Gastroesophageal sphincter (tissue), 4 donors: ENCODE measurements at places on chromosomes 1 and 21. TPM values are rescaled to one million over a fixed set of nuclear protein-coding genes. Genes with fewer than 3 reads are reported as not detected.

- no peak for ATAC-seq
Measured at GRCh38 chr1:116878804-116879477, 30.8 kb upstream of the PTGFRN start.

The ANGPTL1 gene
- 152 TPM for total RNA-seq

The FAM72A gene
- total RNA-seq: 3.1 TPM

The RNU5D-1 gene
- not detected for total RNA-seq

The HECTD3 gene
- 48.6 TPM for total RNA-seq

GRCh38 chr1:28172713-28173150 lies 3.8 kb downstream of the PTAFR start:
- no peak for ATAC-seq

DNA sequence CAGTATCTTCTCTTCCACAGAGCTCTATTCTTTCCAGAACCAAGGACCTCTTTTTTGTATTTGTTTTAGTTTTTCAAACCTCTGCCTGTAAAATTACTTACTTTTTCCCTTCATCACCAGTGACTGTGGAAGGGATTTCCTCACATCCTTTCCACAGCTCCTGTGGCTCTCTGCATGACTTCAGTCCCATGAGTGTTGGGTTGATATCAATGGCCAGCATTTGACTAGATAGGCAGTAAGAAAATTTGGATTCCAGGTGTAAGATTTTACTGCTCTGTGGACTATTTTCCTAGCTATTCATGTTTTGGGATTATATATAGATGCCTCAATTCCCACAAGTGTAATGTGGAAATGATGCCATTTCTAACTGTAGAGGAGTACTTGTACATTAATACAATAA lies 171.5 kb upstream of the PTBP2 start:
- no peak for ATAC-seq

DNA sequence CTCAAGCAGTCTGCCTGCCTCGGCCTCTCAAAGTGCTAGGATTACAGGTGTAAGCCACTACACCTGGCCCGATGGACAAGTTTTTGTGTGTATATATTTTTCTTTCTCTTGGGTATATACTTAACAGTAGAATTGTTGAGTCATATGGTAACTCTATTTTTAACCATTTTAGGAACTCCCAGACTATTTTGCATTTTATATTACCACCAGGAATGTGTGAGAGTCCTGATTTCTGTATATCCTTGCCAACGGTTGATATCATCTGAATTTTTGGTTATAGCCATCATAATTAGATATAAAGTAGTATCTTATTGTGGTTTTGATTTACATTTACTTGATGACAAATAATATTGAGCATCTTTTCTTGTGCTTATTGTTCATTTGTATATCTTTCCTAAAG lies 20.7 kb downstream of the FNBP1L start:
- no peak for ATAC-seq

DNA sequence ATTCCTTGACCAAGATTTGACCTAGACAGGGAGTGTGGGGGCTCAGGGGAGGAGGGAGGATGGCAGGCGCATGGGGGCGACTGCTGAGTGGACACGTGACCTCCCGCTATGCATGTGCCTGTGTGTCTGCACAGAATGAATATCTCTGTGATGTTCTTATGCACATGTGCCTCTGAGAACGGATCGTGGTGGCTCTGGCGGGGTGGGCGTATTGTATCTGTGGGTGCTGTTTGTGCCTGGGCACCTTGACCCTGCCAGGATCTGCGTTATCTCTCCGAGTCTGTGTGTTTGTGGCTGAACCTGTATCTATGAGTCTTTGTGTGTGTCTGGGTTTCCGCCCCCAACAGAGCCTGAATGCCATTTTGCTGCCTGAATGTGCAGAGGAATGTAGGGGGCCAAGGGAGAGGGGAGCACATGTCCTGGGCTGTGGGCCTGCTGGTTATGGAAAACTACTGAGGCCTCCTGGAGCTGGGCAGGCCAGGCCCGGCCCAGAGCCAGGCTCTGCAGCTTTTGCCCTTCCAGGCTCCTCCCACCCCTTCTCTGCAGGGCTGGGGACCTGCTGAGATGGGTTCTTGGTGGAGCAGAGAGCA lies 102.5 kb downstream of the EBNA1BP2 start:
- no peak for ATAC-seq
